Activated gamma-delta T cell treated with Interleukin-2 at 50 U/mL for 16 hours (primary cell): ENCODE measurements at places on chromosomes 13 and 19.

GRCh38 chr13:33351319-33351718 lies 65.8 kb upstream of the STARD13 start:
- DNase-seq = no peak

- DNase-seq = no peak
These were observed 6.5 kb upstream of the CCL25 start for GRCh38 chr19:8045872-8046568.

GRCh38 chr19:11982526-11982925 lies 17.7 kb downstream of the ZNF763 start:
- DNase-seq = no peak

GRCh38 chr13:73141292-73141771 lies 82.5 kb downstream of the KLF5 start:
- no peak for DNase-seq

- no peak for DNase-seq
These were observed 465.7 kb downstream of the MYO16 start for GRCh38 chr13:109095126-109095525.

DNA sequence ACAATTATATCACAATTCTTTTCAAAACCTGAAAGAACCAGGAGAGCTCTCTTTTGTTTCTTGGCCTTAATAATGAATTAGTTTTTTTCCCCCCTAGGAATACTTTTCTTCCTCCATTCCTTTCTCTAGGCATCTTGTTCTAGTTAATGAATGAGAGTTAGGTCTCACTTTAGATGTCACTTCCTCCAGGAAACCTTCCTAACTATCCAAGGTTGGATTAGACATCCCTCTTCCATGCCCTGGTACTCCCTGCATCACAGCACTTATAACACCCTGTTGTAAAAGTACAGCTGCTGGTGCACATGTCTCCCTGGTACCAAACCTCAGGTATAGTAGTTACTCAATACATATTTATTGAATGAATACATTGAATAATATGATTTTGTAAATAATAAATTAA lies 21.2 kb upstream of the DGKH start:
- DNase-seq = no peak

GRCh38 chr13:79621449-79621848 lies 140.5 kb downstream of the NDFIP2 start:
- DNase-seq = no peak

- DNase-seq = no peak
These were observed 3.3 kb upstream of the MYADM start for GRCh38 chr19:53864308-53864836.

GRCh38 chr19:35513628-35514281 lies at the start of gene DMKN:
Gene DMKN (minus strand): TSS chr19:35513649. CDS start chr19:35513475, 174 bp downstream.
- no peak for DNase-seq

DNA sequence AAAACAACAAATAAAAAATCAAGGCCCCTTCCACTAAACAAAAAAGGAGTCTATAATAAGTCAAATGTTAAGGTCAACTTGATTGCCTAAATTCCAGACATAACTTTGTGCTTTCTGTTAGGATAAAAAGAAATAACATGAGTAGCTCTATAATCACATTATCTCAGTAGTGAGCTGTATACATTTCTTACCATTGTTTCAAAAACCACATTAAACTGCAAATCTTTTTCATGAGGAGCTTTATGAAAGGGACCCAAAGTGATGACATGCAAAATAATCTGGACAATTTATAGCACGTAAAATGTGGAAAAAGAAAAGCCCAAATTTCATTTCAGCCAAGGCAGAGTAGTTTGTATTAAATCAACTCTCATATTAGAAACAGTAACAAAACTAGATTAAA lies 269.2 kb downstream of the KLF12 start:
- no peak for DNase-seq

DNA sequence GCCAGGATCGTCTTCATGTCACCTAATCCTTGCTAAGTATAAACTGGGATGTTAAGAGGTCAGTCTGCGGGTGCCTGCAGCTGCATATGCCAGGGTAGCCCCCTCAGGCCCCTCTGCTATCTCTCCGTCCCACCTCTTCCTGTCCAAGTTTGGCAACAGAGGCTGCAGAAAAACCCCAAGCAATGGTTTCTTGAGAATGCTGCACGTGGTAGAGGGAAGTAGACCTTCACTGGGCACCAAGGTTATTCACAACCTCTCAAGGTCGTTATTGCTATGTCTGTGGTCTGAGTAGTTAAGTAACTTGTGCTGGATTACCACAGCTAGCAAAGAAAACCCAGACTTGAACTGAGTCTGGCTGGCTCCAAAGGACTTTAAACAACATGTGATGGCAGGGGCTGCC lies 77.9 kb upstream of the XPO4 start:
- DNase-seq = no peak
